ENCODE measurements at places on chromosomes 1 and 21. TPM values are rescaled to one million over a fixed set of nuclear protein-coding genes. Genes with fewer than 3 reads are reported as not detected.

- no peak for DNase-seq
These were observed 151.6 kb downstream of the SDCCAG8 start for GRCh38 chr1:243407284-243408018.

Gene POU3F1
- total RNA-seq = not detected

DNA sequence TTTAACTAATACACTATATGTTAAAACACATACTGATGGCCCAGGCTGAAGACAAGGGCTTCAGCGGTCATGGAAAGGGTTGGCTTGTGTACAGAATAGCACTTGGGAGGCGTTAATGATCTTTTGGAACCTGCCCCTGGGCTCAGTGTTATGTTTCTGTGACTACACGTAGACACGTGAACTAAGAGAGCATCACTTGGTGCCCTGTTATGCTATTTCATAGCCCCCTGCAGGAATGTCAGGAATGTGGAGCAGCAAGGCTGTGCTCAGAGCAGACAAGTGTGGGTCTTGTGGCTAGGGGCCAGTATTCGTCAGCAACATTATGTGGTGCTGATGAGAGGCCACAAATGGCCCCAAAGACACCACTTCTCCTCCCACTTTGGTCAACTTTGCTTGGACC lies 132.4 kb downstream of the MAP3K21 start:
- DNase-seq = no peak

- DNase-seq = no peak
These were observed 3.6 kb downstream of the ACTN2 start for GRCh38 chr1:236689713-236690569.

Gene LMOD1
- total RNA-seq = 633 TPM

Gene OPRD1
- 0.54 TPM for total RNA-seq

Gene NEK2
- not detected for total RNA-seq

Gene TP73
- not detected for total RNA-seq

DNA sequence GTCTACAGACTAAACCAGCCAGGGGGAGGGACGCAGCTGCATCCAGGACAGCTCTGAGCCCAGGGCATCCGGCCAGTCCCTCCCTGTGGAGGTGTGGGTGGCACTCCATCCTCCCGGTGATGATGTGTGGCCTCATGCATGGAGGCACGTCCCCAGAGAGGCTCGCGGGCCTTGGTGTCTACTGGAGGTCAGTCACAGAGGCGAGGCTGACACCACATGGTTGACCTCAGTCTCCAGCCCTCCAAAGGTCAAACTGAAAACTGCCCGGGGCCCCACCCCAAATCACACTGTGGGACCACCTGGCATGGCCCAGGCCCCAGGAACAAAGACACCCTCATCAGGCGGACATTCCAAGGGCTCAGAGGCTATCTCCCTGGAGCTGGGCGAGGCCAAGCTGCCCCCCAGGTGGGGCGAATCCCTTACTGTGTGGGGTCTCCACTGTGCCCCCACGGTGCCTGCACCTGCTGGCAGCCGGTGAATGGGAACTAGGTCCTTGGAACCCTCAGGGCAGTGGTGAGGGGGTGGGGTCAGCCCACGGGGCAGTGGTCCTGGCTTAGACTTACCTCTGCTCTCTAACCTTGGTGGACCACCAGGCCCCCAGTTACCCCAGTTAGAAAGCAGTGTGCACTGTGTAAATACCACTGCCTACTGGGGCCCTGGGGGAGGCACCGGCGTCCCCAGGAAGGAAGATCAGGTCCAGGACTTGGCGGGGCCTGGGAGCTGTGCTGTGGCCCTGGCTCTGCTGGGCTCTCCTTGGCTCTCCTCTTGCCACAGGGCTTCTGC lies 49.1 kb downstream of the TRPM2 start:
- no peak for DNase-seq

- DNase-seq = no peak
These were observed 547.3 kb upstream of the PLXNA2 start for GRCh38 chr1:208791456-208791855.

- no peak for DNase-seq
These were observed 36.4 kb downstream of the RXRG start for GRCh38 chr1:165408518-165408917.

GRCh38 chr1:238558156-238558555 lies 667.4 kb upstream of the ZP4 start:
- no peak for DNase-seq

- no peak for DNase-seq
These were observed 43.0 kb downstream of the WDR4 start for GRCh38 chr21:42836402-42836666.

DNA sequence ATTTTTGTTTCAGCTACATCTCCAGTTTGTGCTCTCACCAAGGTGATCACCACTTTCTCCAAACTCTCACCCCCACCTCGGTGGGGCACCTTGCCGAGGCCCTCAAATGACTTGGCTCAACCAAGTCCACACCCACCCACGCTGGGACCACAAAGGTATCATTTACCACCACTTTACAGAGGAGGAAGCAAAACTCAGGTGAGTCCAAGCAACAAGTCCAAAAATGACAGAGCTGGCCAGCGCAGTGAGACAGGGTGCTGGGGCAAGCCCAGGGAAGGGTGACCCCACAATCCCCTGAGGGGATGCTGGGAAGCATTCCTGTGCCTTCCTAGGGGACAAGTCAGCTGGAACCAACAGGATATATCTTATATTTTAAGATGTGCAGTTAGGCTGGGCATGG lies 24.7 kb downstream of the SSBP3 start:
- no peak for DNase-seq

Gene GNG4
- 3.9 TPM for total RNA-seq

GRCh38 chr1:107788206-107789202 lies 176.5 kb downstream of the VAV3 start:
- DNase-seq = no peak

DNA sequence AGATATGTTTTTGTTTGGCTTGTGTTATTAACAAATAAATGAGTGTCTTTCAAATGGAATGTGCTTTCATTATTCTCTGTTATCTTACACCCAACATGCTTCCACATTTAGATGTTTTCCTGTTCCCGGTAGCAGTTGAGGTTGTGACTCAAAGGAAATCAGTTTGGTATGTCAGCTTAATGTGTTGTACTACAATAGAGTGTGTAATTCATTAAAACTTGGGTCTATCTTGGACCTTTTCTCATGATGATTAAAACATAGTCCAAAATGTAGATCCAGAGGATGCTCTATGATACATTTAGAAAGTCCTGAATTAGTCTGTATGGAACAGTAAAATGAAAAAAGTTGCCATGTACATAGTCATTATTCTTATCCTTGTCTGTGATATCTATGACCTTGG lies 26.7 kb downstream of the RTCA start:
- no peak for DNase-seq

- DNase-seq = no peak
These were observed 21.8 kb downstream of the NEK7 start for GRCh38 chr1:198178615-198179014.

Gene USH2A
- not detected for total RNA-seq

DNA sequence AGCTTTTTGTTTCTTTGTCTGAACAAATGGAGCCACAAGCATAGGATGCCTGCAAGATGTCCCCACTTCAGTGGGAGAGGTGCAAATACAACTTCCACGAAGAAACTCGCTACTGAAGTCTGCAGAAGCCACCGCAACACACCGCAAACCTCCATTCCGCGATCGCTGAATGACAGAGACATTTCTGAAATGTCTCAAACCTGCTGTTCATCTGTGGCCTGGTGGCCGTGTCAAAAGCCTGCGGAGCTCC lies 1.0 kb downstream of the TP53BP2 start:
- DNase-seq = no peak

GRCh38 chr1:171841050-171841910 lies at the start of gene DNM3:
Gene DNM3, plus strand, starts transcription at chr1:171841498. Its CDS starts 159 bp downstream, at chr1:171841657.
- DNase-seq = peak; percentile 91

GRCh38 chr1:20992322-20993056 lies 184.2 kb downstream of the EIF4G3 start:
- no peak for DNase-seq

Gene DNAJC16
- 13.2 TPM for total RNA-seq

- no peak for DNase-seq
These were observed 13.6 kb upstream of the RGS4 start for GRCh38 chr1:163055531-163055930.

Gene SPATA17
- total RNA-seq = not detected

GRCh38 chr1:23111600-23112535 lies 56.8 kb downstream of the LUZP1 start:
- no peak for DNase-seq

DNA sequence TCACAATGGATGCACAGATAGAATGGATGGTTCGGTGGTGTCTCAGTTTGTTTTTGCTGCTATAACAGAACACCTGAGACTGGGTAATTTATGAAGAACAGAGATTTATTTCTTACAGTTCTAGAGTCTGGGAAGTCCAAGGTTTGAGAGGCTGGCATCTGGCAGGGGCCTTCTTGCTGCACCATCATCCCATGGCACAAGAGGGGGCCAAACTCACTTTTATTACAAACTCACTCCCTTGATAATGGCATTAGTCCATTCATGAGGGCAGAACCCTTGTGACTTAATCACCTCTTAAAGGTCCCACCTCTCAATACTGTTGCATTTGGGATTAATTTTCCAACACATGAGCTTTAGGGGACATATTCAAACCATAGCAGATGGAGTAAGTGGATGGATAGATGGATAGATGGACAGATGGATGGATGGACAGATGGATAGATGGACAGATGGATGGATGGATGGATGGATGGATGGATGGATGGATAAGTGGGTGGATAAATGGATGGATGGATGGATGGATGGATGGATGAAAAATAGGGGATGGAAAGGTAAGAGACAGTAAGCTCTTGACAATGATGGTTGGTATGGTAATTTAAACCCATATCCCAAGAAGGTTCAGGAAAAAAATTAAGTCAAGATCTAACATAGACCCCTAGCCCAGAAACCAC lies 16.5 kb downstream of the CAMK2N1 start:
- no peak for DNase-seq

DNA sequence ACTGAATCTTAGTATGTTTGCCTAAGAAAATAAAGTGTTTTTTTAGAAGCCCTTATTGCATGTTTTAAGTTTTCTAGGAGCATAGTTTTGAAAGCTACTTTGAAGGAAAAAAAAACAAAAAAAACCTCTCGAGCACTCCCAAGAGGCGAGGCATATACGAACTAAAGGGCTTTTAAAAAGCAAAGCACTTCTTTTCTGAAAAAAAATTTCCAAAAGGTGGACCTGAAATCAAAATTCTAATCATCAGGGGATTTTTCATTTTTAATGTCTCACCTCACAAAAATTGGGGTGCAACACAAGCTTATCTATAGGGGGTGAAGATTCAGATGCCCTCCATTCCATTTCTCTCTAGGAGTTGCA lies 594 bp downstream of the GLMN start:
- DNase-seq = no peak

Gene LEFTY1
- not detected for total RNA-seq

- DNase-seq = no peak
These were observed 12.4 kb downstream of the KCNQ4 start for GRCh38 chr1:40795811-40796586.

Gene KISS1
- not detected for total RNA-seq

Gene CCDC30
- total RNA-seq = 3.9 TPM

DNA sequence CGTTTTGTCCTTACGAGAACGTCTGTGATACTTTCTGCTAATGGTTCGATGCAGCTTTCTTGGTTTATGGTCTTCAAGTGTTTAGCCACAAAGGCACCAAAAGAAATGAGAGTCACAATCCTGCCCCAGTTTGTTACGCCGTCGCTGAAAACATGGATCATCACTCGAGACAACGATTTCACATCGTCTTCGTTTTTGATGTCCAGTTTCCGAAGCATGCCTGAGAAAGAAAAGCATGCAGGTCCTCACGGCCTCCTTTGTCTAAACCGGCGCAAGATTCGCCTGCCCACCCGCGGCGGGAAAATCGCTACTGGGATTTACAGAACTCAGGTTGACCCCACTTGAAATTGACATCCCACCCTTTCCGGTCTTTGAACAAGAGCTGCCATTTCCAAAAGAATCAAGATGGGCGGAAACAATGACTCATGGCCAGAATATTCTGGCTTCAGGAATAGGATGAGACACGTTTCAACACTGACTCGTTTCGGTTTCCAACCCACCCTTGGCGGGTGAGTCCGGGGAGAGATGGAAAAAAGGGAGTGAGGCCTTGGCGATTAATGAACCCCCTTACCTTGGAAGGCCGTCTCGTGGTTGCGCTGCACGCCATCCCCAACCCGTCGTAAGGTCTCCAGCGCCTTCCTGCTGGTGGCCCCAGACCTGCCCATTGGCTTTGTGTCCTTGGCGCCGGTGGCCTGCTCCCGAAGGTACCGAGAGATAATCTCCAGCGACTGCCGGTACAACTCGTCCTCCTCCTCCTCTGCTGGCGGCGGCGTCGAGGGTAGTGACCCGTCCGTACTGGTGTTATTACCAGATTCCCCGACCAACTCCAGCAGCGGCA lies 919 bp downstream of the MCL1 start:
- peak; percentile 87 for DNase-seq

- no peak for DNase-seq
These were observed 1.1 kb downstream of the RASAL2 start for GRCh38 chr1:178094739-178095645.

Gene TM2D1
- total RNA-seq = 66.5 TPM

DNA sequence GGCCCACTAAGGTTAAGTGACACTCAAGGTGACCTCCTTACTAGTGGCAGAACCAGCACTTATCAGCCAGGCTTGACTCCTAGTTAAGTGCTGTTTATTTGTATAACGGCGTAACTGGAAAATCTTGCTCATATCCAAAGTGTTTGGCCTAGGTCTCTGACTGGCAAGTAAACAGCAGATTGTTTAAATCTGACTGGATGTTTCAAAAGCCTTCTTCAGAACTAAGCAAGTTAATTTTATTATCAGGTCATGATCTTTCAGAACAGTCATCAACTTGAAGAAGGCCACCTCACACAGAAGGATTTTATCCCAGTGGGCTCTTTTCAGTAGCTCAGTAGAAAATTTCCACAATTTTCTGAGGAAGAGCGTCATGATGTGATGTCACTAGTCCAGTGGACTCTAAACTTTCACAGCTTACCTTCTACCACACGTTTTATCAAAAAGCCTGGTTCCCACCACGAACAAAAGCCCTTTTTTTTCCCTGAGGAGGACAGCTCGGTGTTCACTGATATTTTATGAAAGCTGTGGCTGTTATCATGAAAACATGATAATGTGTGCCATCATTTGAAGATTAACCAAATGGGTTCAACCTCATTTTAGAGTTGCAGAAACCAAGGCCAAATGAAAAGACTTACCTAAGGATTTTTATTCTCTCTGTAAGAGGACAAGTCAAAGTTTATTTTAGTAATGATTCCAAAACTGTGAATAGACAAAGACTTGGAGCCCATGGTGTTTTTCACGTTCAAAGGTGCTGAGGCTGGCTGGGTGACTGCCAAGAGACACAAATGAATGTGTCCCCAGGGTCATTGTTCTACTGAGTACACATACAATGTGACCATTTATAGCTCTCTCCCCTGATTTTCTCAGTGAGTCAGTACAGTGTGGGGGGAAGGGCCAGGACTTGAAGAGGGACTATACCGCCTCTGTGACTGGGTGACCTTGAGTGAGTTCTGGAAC lies 9.1 kb downstream of the SGIP1 start:
- DNase-seq = no peak

- no peak for DNase-seq
These were observed 17.7 kb downstream of the GNB1 start for GRCh38 chr1:1873186-1873585.

- no peak for DNase-seq
These were observed 14.4 kb upstream of the MRPL55 start for GRCh38 chr1:228123505-228123904.

Gene KLHDC9
- total RNA-seq = 9.9 TPM
